NT2/D1 (cell line): ENCODE measurements at places on chromosomes 2 and 18.

DNA sequence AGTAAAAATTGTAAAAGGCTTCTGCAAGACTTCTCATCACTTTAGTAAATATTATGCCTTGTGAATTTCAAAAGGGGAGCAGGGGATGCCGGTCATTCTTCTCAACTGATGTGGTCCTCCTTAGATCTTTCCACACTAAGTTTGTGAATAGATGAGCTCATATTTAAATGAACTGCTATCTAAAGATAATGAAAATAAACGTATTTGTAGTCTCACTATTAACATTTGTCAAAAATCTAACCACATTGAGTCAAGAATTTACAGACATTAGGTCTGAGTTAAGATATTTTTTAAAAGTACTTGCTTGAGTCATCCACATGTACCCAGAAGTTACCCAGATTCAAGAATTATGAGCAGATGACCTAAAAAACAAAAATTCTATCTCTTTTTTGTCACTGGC, 6.5 kb downstream of the PRPF40A start:
- no peak for DNase-seq

GRCh38 chr2:159199761-159200465, 86.6 kb downstream of the WDSUB1 start:
- no peak for DNase-seq

- DNase-seq: no peak
Observed at GRCh38 chr18:38884050-38884449, 1318.5 kb upstream of the CELF4 start.

GRCh38 chr2:69390001-69390400, 3.0 kb upstream of the GFPT1 start:
- DNase-seq: no peak

DNA sequence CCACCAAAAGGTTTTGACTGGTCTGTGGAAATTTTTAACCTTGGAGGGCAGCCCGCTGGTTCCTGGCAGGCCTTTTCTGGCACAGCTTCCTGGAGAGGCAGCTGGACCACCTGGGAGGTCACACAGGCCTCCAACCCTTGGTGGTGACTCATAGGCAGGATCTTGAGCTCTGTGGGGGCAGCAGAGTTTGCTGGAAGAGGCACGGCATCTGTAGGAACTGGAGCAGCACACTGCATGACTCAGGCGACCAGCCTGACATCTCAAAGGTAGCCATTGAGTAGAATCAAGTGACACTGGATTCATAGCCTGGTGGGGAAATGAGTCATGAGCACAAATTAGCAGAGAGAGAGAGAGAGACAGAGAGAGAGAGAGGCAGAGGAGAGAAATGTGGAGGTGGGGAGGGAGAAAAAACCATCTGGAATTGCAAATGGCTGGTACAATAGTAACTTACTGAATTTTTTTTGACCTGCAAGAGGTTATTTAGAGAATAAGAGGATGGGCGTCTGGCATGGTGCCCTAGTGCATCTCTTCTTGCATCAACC, 57.4 kb downstream of the TRPM8 start:
- peak; percentile 50 for DNase-seq

- DNase-seq: no peak
Observed at GRCh38 chr2:45344071-45344470, 267.0 kb downstream of the SRBD1 start.

DNA sequence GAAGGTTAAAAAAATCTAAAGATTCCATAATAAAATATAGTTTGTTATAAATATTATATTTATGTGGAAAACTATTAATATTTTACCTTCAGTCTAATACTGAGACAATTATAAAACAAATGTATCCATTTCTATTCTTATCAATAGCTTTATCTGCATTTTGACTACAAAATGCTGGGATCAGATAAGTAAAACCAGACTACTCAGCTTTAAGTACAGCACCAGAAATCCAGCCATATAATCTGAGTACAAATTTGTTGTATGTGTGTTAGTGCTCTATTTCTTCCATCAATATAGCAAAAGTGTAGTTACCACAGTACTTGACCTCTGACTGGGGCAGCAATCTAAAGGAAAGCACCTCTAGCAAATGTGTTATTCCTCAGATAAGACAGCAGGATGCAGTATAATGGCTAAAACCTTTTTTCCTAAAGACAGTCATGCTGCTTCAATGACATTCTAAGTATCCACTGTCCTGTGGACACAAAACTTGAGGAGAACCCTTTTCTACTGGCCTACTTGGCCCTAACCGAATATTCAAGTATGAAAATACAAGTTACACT, 68.1 kb downstream of the OLA1 start:
- DNase-seq: no peak

DNA sequence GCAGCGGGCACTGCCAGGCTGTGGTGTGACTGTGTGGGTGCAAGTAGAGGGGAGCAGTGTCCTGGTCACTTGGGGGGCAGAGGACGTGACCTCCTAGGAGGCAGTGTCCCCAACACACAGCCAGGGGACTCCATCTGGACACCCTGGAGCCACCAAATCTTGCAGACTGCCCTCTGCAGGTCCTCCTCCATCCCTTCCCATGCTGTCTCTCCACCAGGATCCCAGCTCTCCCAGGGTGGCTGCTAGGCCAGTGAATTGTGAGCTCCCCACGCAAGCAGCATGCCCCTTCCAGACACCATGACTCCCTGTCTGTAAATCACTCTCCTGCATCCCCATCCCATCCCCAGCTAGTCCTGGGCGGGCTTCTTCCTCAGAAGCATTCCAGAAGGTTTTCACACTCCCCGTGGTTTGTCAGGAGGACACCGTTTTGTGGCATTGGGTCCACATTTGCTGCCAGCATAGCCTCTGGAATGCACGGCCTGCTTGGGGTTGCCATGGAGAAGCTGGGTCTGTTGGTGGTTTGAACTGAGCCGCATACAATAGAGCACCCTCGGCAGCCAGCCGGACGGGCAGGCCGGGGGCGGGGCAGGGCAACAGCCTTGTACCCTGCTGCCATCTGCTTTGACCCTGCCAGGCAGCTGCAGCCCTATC, 210.7 kb downstream of the KLHL29 start:
- no peak for DNase-seq

- no peak for DNase-seq
Observed at GRCh38 chr2:203104273-203104672, 89.6 kb downstream of the NBEAL1 start.

DNA sequence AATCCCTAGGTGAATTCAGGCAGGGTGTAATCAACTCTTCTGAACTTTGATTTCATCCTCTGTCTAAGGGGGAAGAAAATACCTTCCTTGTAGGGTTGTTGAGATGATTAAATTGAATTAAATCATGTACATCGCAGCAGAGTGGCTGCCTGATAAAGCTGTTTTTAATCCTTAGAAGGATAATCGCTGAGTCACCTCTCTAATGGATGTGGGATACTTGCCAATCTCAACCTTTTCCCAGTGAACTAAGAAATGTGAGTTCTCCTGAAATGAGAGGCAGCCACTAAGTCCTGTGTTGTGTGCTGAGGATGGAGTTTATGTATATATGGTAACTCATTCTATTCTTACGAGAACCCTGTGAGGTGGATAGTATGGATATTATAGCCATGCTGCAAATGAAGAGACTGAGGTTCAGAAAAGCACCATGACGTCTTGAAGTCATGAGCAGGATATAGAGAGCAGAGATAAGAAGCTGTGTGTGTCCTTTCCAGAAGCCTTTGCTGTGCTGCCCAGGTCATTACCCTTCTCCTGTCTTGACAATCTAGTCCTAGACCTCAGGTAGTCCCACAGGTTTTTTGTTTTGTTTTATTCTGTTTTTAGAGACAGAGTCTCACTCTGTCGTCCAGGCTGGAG, 93.3 kb downstream of the HNRNPLL start:
- no peak for DNase-seq
